Stomach (tissue), 19 donors: ENCODE measurements at places on chromosomes 4 and X.

DNA sequence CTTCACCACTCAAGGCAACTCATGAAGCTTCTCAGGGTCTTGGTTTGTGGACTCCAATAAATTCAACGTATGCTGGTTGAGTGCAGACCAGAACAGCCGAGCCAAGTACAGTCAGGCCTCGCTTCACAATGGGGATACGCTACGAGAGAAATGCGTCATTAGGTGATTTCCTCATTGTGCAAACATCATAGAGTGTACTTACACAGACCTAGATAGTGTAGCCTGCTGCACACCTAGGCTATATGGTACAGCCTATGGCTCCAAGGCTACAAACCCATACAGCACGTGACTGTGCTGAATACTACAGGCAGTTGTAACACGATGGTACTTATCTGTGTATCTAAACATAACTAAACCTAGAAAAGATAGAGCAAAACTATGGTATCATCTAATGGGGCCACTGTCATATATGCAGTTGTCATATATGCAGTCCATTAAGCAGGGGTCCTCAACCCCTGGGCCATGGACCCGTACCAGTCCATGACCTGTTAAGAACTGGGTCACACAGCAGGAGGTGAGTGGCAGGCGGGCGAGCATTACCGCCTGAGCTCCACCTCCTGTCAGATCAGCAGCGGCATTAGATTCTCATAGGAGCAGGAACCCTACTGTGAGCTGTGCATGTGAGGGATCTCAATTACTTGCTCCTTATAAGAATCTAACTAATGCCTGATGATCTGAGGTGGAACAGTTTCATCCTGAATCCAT lies 31.5 kb downstream of the RTL5 start:
- DNase-seq, result peak; percentile 44

DNA sequence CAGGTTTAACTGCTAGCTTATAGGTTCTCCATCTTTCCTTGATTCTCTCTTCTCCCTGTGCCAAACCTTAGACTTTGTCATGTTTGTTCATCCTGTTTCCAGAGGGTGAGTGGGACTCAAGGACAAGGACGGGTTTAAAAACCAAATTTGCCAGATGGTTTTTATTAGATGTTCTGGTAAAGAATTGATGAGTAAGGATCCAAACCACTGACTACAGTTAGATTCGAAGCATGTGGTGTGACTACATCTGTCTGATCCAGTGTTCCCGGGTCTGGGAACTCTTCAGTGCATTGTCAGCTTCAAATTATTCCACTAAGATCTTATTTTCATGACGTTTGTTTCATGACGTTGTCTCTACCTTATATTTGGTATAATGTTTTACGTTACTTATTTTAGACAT lies 37.5 kb downstream of the MTMR1 start:
- DNase-seq, result no peak

DNA sequence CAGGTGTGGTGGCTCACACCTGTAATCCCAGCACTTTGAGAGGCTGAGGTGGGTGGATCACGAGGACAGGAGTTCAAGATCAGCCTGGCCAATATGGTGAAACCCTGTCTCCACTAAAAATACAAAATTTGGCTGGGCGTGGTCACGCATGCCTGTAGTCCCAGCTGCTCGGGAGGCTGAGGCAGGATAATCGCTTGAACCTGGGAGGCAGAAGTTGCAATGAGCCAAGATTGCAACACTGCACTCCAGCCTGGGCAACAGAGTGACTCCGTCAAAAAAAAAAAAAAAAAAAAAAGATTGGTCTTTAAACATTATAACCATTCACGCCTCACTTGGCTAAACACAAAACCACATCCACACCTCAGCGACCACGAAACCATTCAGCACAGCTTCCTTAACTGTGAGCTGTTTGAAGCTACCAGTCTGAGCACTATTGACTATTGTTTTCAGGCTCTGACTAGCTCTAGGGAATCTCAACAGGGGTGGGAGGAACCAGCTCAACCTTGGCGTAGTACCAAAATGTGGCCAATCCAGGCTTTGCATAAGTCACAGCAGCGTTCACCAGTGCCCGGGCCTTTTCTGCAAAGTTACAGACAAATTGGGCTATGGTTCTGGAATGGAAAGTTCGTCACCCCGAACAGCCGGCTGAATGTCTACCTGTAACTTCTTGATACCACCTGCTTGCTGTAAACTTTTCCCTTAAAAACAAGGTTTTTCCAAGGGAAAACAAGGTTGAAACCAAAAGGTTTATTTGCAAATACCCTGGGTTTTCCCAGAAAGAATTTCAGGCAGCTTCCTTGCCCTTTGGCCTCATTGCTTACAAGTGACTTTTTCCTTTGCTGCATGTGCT lies 73.6 kb upstream of the DHX15 start:
- DNase-seq, result peak; percentile 71

DNA sequence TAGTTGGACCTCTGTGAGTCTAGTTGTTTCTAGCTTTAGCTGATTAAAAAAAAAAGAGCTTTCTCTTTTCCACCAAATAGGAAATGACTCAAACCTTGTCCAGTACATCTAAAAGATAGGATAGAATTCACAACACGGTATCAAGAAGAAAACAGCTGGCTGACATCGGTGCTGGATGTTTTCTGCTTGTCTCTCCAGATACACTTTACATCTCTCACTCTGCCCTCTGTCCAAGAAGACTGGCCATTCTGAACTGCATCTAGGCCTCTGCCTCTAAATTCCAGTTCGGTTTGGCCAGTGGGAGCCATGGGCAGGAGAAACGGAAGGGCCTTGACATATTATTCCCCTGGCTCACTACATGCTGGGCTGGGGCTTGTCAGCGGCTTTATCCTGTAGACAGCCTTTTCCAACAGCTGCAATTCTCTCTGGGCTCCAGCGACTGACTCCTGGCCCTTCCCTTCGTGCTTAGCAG lies 57.3 kb upstream of the SHISA3 start:
- DNase-seq, result peak; percentile 49

DNA sequence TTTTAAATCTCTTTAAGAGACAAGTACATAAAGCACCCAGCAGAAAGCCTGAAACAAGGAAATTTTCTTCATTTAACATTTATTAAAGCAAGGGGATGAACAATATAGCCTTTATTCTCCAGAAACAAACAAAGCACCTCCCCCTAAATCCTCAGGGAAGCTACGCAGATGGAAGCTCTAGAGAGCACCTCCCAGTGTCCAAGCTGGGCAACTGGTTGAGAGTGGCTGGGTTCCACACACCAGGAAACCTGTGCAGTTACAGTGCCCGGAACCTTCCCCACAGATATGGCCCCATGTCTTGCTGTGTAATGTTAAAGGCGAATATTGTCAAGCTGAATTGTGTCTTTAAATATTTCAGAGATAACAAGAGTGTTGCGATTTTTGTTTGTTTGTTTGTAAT lies 8.9 kb upstream of the TRIML1 start:
- no peak for DNase-seq

- DNase-seq, result no peak
Observed at GRCh38 chr4:134382478-134383227, 181.1 kb upstream of the PABPC4L start.

DNA sequence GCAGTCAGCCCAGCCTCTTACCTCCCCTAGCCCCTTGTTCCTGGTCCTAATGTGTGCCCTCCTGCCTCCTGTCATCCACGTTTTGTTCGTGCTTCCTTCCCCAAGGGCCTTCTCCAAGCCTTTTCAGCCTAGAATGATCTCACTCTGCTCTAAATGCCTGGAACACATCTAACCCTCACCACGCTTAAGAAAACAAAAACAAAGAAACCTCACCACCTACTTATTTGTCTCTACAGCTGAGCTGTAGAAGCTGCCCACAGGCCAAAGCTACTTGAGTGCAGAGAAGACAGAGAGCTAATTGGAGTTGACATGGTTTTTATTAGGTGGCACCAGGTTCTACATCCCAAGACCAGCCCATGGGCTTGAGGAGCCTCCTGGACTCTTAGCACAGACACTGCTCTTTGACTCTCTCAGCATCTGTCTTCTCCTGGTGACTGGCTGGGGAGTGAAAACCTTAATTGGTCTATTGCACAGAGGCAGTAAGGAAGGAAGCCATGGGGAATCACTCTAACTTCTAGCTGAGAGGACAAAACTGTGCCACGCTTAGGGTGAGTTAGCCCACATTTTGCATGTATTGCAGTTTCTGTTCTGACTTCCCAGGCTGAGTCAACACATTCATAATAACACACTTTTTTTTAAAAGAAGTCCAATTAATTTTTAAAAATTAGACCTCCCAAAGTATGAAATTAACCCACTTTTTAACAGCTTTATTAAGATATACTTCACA lies 52.3 kb upstream of the PDK3 start:
- DNase-seq, result no peak

DNA sequence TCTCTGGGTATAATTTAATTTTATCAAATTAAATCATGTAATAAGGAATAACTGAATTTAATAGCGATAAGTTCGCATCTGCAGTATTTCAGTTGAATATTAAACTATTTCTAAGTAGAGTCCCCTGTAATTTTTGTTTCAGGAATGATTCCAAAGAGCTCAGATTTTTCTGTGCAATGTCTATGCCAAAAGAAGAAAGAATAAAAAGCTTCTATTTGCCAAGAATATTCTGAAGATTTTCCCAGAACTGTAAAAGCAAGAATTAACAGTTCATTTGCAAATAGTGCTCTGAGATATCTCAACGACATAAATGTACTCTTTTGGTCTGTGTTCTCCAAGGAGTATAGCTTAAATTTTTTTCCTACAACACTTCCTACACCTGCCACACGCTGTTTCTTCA lies 1242.8 kb upstream of the DIAPH2 start:
- DNase-seq, result no peak

DNA sequence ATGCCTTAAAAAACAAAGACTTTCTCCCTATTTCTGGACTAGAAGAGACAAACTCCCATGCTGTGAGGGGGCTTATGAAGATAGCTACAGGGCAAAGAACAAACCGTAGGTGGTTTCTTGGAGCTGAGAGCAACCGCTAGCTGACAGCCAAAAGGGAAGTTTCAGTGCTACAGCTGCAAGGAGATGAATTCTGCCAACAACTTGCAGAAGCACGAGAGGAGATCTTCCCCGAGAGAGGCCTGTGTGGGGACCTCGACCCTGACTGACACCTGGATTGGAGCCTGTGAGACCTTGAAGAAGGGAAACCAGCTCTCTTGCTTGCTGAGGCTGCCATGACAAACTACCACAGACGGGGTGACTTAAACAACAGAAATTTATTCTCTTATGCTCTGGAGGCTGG lies 183.8 kb upstream of the VCX3A start:
- DNase-seq, result no peak

GRCh38 chrX:29024871-29025270 lies 437.6 kb downstream of the IL1RAPL1 start:
- DNase-seq, result no peak

DNA sequence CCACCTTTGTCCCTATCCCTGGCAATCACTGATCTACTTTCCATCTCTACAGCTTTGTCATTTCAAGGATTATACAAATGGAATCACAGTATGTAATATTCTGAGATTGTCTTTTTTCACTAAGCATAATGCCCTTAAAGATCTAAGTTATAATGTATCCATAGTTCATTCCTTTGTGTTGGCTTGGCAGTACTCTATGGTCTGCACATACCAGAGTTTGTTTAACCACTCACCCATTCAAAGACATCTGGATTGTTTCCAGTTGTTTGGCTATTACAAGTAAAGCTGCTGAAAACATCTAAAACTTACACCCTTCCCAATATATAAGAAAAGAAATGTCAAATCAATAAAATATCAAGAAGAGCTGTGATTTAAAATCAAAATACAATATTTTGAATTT lies 26.0 kb upstream of the AWAT1 start:
- DNase-seq, result no peak

- DNase-seq, result no peak
Observed at GRCh38 chr4:108426493-108426892, 193.9 kb upstream of the RPL34 start.

DNA sequence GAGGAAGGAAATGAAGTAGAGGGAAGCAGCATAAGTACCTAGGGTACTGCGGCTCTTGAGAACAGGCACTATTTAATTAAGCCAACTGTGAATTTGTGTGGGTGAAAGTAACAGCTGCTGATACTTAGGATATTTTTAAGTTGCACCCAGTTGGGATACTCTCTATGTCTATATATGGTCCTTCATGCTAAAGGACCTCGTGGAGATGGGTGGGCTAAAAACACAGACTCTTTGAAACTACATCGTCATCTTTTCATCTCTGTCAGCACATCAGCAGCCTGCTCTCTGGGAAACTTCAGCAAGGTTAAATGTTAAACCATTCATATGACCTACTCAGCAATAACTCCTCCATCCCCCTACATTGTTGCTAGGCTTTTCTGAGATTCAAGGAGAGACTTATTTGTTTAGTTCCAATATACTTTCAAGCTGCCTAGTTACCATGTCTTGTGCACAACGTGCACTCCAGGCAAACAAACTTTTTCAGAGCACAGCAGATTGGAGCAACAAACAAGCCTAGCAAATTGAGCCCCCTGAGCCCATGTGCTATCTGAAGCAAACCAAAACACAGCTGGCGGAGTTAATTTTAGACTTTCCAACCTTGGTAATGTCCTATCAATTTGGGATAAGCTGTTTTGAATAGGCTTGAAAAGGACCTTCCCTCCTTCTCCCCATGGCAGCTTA lies 6.2 kb upstream of the MOB1B start:
- peak; percentile 76 for DNase-seq

DNA sequence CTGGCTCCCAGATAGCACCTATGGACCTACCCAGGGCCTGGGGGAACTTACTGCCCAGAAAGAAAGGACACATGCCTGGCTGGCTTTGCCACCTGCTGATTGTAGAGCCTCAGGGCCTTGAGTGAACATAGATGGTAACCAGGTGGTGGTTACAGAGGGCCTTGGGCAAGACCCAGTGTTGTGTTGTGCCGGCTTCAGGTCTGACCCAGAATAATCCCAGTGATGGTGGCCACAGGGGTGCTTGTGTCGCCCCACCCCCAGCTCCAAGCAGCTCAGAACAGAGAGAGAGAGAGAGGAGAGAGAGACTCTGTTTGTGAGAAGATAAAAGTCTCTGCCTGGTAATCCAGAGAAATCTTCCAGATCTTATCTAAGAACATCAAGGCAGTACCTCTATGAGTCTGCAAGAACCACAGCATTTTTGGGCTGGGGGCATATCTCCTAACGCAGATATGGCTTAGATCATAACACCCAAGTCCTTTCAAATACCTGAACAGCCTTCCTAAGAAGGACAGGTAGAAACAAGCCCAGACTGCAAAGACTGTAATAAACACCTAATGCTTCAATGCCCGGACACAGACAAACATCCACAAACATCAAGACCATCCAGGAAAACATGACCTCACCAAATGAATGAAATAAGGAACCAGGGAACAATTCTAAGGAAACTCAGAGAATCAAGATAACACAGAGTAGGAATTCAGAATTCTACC lies 16.3 kb upstream of the RP2 start:
- DNase-seq, result no peak

GRCh38 chr4:145075742-145076468 lies 22.1 kb downstream of the ANAPC10 start:
- DNase-seq, result no peak

- peak; percentile 57 for DNase-seq
Observed at GRCh38 chr4:151052785-151053184, 37.7 kb upstream of the LRBA start.
